ENCODE measurements at places on chromosomes 7 and 10.

GRCh38 chr7:102284891-102285539, 1.7 kb upstream of the SH2B2 start:
- DNase-seq: no peak

- no peak for DNase-seq
Measured at GRCh38 chr10:33027088-33027487, 69.1 kb upstream of the ITGB1 start.

DNA sequence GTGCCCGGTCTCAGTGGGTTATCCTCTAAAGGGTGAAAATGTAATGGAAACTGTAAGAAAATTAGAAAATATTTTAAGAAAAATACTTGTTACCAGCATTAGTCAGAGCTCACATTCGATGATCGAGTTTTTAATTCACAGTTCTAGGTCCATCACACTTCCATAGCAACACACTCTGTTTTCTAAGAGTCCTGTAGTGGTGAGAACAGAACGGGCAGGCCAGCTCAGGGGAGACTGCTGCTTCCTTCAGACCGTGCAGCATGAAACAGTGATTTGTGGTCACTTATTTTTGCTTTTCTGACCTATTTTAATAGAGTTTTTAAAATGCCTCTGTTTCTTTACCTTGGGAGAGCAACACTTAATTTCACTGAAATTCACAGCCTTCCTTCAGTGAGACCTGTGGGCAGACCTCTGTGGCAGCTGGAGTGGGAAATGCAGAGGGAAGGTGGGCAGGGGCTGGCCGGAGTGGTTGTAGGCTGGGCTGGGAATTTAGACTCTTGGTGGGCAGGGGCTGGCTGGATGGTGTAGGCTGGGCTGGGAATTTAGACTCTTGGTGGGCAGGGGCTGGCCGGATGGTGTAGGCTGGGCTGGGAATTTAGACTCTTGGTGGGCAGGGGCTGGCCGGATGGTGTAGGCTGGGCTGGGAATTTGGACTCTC, 1.5 kb downstream of the SUN1 start:
- no peak for DNase-seq

DNA sequence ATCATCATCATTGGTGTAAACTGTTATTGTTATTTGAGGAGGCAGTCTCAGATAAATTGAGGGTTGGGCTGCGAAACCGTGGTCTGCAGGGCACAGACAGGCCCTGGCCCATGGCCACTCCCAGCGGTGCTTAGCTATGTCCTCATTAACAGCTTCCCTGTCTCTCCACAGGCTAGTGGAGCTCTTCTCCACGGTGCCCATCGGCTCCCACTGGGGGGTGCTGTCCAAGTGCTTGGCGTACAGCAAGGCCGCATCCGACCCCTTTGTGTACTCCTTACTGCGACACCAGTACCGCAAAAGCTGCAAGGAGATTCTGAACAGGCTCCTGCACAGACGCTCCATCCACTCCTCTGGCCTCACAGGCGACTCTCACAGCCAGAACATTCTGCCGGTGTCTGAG, 21.6 kb downstream of the GPR26 start:
- DNase-seq: no peak

DNA sequence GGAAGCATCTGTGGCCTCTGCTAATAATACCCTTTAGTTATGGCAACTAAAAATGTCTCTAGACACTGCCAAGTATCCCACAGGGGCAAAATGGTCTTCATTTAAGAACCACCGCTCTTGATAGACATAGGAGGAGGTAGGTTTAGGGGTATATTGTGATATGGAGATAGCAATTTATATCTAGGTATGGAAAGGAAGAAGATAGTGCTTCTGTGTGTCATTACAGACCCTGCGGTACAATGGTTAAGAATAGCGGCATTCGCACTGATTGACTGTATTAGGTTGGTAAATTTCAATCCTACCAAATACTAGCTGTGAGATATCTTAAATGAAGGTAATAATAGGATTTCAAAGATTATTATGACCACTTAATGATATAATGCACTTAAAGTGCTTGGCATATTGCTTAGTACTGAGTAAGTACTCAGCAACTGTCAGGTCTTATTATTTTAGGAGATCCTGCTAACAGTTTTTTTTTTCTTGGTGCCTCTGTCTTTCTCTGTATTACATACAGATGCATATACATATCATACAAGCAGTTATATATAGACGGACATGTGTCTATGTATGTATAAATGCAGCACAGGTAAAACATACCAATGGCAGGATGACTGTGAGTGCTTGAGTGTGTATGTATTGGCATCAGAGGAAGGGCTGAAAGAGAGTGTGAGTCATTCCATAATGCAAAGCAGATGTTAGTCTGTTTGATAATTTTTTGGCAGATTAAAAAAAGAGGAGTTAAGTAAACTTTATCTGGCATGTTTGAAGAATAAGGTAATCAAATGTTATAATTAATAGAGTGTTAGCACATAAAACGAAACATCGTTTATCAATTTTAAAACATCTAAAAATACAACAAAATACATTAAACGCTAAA, 50.0 kb upstream of the ITGB8 start:
- no peak for DNase-seq

GRCh38 chr7:871900-872537, 4.3 kb upstream of the GET4 start:
- DNase-seq: no peak

DNA sequence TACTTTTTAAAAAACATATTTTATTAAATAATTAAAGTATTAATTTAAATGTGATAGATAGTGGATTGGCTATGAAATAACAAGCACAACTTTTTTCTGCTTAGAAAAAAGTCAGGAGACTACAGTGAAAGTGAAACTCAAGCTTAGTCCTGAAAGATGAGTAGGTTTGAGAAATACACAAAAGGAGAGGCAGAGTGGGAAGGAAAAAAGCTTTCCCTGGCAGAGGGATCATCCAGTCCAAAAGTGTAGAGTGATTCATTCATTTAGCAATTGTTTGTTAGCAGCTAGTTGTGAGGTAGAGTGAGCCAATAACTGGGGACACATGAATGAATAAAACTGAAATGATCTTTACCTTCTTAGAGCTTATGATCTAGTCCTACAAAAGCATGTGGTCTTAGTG, 93.5 kb downstream of the FOXP2 start:
- no peak for DNase-seq

DNA sequence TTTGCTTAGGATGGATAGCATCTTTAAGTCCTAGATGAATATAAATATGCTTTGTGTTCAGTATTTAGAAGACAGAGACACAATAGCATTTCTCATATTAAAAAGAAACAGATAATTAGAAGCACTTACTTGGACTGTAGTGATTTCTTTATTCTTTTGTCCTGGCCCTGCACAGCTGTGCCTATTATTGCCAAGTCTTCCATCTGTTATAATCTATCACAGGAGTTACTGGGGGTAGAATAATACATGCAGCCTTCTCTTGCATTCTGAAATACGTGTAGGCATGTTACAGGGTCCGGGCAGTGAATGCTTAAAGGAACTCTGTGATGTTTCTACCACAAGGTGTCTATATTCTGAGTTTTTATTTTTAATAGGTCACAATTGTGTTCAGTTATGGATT, 461.5 kb upstream of the COBL start:
- no peak for DNase-seq

DNA sequence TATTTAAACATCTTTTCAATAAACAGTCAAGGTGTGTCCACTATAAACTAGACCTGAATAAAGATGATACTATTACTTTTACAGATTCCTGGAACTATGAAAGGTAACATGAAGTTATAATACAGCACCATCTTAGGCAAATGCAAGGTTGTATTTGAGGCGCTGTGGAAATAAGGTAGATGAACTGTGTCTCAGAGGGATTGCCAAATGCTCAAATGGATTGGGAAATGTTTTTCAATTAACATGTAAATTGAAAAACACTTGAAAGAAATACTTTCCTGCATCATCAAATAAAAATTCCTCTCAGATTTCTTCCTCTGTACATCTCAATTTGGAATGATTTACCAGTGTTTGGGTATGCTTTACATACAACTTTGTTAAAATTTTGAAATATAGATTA, 139.4 kb downstream of the DKK1 start:
- no peak for DNase-seq

- no peak for DNase-seq
Measured at GRCh38 chr10:7474388-7474787, 63.6 kb upstream of the SFMBT2 start.
